ENCODE measurements at places on chromosomes 1 and 21.

GRCh38 chr1:65105596-65105995 is 42.4 kb upstream of the AK4 start:
- DNase-seq: no peak

DNA sequence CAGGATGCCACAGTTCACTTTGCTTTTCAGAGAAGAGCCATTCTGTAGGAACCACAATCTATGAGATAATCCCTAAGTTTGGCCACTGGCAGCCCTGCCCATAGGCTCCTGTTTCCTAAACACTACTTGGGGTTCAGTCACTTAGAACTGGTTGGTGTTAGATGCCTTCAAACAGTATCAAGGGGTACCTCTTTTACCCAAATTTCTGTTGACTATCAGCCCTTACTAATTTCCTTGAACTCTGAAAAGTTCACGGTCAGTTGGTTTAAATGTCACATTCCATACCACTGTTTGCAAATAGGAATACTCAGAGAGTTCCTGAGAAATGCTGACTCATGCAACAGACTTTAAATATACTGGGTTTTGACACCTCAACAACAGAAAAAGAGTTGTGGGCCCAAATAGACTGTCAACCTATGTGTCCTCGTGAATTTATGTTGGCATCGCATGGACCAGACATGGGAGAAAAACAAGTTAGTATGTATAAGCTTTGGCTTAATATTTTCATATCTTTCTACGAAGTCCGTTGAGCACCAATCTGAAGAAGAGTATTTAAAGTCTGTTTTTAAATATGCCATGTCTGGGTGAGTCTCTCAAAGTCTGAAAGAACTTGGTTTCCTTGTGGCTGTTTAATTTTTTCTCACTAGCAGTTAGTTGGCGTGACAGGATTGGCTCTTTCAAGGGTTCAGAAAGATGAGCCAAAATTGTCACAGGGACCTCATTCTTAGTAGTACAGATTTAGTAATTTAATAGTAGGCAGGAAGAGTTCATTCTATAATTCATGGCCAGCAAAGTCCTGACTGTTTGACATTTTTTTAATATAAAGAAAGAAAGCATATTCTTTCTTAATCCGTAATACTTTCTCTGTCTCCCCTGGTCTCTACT is 56.5 kb upstream of the ZNF326 start:
- peak; percentile 34 for DNase-seq

DNA sequence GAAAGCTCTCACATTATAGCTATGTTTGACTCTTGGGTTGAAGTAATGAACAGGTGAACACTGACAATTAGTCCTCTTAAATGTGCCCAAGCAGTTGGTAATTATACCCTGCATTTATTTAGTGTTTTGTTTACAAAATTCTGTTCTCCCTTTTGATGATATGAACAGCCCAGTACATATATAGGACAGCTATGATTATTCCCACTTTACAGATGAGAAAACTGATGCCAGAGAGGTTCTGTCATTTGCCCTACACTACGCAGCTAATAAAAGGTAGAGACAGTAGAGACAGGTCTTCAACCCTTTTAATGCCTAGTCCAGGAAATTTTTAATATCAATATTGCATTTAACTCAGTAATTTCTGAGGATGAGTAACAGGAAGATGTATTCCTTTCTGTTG is 46.1 kb upstream of the DNAJC6 start:
- no peak for DNase-seq

GRCh38 chr1:215345766-215346165 is 221.3 kb upstream of the KCTD3 start:
- DNase-seq: no peak

GRCh38 chr1:24045771-24046170 is 65.6 kb upstream of the SRSF10 start:
- DNase-seq: no peak

GRCh38 chr1:12162459-12163137 is 4.2 kb upstream of the TNFRSF1B start:
- DNase-seq: no peak

- DNase-seq: no peak
Observed at GRCh38 chr1:13801655-13802486, 101.9 kb downstream of the PRDM2 start.

DNA sequence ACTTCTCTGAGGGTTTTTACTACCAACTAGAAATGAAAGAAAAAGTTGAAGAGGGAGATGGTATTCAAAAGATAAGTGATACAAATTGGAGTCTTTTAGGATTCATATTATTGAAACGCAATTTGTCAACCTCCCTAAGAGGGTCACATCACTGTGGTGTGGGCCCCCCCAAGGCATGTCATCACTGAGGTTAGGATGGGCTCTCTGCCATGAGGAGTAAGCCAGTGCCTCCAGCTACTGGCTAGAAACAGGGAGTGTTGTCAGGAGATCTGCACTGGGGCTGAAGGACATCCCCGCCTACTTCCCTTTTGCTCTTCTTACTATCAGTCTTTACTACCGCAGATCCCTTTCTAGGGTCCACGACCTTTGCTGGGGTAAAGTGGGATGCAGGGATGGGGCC is 25.9 kb downstream of the ITSN1 start:
- DNase-seq: no peak

- DNase-seq: no peak
Observed at GRCh38 chr1:143611159-143611558, 360.6 kb downstream of the FAM72C start.

- DNase-seq: no peak
Observed at GRCh38 chr1:101588677-101589076, 351.9 kb downstream of the S1PR1 start.

- peak; percentile 96 for DNase-seq
Observed at GRCh38 chr1:200620273-200621131, at the start of gene KIF14. KIF14 (minus strand) TSS chr1:200620751; CDS start chr1:200618723, 2,028 bp downstream.

- DNase-seq: no peak
Observed at GRCh38 chr21:19781881-19782652, 1216.1 kb upstream of the NCAM2 start.

DNA sequence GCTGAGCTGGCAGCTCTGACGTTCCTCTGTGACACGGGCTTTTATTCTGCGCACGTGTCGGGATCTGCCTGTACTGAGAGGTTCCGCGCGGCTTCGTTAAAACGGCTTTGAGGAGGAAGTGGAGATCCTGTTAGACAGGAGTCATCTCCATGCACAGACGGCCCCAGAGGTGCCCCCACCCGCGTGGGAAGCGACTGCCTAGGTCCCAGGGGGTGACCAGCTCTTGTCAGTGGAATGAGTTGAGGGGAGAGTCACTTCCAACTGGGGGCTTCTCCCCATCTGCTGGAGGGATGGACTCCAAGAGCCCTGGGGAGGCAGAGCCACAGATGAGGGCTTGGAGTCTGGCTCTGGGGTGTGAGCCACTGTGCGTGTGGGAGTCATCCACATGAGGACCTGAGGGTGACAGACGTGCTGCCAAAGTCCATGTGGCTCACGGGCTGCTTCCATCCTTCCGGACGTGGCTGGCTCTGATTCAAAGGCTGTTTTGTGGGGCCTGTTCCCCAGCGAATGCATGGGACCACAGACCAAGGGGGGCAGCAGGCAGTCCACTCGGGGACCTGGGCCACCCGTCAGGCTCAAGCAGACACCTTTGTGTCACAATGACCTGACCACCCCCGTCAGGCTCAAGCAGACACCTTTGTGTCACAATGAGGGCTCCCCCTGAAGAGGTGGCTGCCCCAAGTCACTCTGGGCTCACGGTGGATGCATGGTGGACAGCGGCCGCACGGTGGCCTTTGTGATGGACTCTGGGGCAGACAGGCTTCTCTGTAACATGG is 26.8 kb downstream of the PTTG1IP start:
- peak; percentile 51 for DNase-seq

DNA sequence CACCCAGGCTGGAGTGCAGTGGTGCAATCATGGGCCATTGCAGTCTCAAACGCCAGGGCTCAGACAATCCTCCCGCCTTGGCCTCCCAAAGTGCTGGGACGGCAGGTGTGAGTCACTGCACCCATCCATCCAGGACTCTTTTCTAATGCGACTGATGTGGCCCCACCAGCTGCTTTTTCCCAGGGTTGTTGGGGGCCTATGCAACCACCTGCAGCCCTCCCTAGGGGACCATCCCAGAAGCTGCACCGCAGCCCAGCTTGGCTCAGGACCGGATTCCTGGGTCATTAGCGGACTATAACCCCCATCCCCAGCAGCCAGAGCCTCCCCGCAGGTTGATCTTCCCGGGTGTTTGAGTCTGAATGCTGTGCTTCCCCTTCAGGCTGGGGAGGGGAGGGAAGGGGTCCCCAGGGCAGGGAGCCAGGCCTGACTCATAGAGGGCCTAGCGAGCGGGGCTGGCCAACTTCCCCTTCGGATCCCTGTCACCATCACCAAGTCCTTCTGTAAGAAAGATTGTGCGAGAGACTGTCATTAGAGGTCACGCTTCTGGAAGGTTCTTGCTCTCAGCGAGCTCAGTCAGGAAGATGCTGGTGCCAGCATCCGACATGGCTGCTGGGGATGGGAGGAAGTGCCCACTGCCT is 108.7 kb upstream of the ACTRT2 start:
- DNase-seq: no peak

DNA sequence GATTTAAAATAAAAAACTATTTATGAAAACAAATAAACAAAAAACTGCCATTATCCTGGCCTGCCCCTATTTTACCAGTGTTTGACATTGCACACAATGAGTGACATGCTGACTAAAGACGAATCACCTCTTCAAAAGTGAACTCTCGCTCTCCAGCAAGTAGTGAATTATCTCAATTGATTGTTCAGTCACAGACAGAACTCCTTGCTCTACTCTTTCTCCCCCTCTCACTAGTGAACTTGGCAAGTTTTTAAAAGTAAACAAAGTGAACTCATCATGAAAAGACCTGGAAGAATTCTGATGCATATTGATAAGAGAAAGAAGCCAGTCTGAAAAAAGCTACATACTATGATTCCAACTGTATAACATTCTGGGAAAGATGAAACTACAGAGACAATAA is 4.7 kb upstream of the C1orf52 start:
- no peak for DNase-seq

GRCh38 chr1:155196893-155197638 is 10.6 kb downstream of the THBS3 start:
- DNase-seq: no peak

DNA sequence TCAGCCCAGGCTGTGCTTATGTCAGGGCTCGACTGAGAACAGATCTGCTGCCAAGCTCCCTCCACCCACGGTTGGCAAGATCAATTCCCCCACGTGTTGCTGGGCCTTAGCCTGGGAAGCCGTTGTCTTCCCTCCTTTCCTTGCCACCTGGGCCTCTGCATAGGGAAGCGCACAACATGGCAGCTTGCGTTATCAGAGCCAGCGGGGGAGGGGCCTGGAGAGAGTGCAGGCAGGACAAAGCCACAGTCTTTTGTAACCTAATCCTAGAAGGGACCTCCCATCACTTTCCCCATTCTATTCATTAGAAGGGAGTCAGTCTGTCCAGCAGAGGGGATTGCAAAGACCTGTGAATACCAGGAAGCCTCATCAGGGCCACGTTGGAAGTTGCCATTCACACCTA is 17.0 kb upstream of the IGSF21 start:
- no peak for DNase-seq

DNA sequence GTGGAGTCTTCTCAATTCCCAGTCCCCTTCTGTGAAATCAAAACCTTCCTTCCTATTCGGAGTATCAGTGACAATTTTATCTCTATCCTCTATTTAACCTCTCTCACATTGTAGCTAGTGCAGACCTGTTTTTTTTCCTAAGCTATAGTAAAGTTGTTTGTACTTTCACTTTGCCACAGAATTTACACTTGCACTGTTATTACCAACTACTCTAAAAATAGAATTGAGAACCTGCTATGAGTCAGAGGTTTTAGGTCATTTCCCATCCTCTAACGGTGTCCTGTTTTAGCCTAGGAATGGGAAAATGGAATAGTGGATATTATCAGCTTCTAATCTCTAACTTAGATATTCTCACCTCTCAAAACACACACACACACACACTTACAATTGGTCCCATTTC is 862.7 kb downstream of the NCAM2 start:
- DNase-seq: no peak

DNA sequence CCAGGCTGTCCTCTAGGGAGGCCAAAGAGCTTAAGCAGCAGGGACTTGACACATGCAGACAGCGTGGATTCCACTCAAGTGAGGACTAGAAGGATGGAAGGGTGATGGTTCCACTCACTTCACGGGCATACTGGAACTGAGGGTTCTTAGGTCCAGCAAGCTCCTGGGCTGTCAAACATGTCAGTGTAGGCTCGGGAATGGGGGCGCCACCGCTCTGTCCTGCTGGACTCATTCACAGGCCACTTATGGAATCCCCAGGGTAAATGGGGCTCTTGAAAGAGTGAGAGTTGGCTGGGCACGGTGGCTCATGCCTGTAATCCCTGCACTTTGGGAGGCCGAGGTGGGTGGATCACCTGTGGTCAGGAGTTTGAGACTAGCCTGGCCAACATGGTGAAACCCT is 27.7 kb upstream of the CSF3R start:
- DNase-seq: no peak
